Stimulated activated CD8-positive, alpha-beta memory T cell treated with anti-CD3 and anti-CD28 coated beads, Interleukin-15, amount 100 ng/mL, for 24 hours (primary cell): ENCODE measurements at places on chromosomes 7 and 10.

- DNase-seq = no peak
Measured at GRCh38 chr10:58358314-58358933, 23.6 kb downstream of the UBE2D1 start.

DNA sequence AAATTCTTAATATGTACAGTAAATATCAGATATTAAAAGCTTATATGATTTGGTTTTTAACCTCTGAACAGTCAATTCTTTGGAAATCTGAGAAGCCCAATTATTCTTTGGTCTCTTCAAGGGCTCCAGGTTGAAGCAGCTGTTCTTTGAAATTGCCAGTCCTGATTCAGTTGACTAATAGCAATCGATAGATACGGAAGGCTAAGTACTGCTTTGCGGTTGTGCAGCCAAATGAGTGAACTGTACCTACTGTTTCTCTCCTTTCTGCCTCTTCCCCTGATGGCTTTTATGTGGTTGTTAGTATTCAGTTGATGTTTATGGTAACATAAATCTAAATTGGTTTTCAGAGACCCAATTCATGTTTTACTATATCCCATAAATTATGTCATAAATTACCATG lies 103.1 kb upstream of the RPA3 start:
- DNase-seq = no peak

DNA sequence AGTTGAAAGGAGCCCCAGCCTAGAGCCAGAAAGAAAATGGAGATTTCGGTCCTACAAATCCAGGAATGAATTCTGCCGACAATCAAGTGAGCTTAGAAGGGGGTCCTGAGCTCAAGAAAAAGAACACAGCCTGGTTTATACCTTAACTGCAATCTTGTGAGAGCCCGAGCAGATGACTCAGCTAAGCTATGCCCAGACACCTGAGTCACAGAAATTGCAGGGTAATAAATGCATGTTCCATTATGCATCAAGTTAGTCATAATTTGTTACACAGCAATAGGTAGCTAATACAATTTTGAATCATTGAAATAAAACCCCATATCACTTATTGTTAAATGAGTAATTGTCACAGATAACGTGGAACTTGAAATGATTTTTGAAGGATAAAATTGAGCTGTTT lies 111.8 kb upstream of the FOXP2 start:
- DNase-seq = no peak

- DNase-seq = no peak
Measured at GRCh38 chr7:33336820-33337219, 207.5 kb downstream of the BBS9 start.

GRCh38 chr10:88066876-88067275 lies 203.5 kb downstream of the PTEN start:
- DNase-seq = no peak
